ENCODE measurements at places on chromosomes 5 and 9.

DNA sequence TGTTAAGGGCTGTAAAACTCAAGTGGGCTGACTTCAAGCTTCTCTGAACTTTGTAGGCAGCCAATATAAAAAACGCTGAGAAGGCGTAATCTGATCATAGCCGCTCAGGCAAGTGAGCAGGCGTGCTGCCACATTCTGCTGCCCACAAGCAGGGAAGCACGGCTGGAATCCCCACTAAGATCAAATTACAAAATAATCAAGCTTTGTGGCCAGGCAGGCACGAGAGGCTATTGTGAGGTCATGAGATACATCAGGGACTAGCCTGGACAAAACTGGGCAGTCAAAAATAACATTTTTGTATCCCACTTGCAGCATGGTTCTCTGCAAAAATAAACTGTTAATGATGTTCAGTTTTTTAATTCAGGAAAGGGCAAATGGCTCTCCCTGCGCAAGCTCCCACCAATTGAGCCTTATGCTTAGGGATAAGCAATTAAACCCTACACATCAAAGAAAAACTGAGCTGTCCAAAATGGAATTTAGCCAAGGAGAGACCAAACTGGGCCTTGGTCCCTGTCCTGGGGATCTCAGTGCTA lies 64.0 kb downstream of the POU5F2 start:
- peak; percentile 68 for DNase-seq

DNA sequence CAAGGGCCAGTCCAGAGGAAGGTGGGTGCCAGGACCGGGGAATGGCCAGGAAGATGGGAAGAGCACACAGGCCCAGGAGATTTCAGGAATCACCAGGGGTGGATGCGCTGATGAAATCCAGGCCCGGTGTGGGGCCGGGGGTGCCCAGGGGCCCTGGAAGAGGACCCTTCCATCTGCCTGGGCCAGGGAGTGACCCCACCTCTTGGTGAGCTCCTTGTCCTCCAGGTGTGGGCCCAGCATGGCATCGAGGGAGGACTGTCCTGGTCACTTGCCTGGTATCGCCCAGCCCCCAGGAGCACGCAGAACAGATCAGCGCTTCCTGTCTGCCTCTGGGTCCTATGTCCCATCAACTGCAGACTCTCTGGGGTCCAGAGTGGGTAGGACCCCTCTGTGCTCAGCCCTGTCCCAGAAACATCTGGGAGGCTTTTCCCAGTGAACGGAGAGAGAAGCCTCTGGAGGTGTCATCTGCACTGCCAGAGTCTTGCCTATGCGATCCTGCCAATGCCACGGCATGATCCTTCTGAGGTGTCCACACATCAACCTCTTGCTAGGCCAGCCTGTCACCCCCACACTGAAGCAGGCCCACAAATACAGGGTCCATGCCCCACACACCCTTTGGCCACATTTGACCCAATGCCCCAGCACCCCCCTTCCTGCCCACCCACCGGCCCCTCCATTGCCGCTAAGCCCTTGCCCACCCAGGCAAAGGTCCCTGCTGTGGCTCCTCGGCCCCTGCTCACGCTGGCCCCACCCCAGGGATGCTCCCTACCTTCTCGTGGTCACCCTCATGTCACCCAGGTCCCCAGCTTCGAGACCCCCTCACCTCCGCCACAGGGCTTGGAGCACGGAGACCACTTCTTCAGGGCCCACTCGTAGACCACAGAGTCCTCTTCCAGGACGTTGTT lies 67.2 kb downstream of the ZNF354C start:
- no peak for DNase-seq

DNA sequence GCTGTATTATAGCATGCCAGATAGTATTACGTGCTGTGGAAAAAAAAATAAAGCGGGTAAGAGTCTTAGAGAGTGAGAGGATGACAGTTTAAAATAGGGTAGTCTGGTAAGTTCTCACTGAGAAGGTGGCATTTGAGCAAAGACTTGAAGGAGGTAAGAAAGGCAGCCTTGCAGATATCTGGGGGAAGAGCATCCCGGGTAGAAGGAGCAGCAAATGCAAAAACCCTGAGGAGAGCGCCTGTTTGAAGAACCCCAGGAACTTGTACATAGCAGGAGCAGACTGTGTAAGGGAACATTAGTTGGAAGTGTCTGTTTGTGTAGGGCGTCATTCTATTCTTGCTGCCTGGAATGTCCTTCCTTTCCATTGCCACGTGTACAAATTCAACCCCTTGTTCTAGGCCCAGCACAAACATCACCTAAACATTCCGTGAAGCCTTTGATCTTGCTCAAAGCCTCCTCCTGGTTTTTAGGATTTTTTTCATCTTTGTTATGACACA lies 2.6 kb downstream of the AP3S1 start:
- no peak for DNase-seq

- DNase-seq, result no peak
Measured at GRCh38 chr9:121294151-121294743, 26.3 kb downstream of the GSN start.

DNA sequence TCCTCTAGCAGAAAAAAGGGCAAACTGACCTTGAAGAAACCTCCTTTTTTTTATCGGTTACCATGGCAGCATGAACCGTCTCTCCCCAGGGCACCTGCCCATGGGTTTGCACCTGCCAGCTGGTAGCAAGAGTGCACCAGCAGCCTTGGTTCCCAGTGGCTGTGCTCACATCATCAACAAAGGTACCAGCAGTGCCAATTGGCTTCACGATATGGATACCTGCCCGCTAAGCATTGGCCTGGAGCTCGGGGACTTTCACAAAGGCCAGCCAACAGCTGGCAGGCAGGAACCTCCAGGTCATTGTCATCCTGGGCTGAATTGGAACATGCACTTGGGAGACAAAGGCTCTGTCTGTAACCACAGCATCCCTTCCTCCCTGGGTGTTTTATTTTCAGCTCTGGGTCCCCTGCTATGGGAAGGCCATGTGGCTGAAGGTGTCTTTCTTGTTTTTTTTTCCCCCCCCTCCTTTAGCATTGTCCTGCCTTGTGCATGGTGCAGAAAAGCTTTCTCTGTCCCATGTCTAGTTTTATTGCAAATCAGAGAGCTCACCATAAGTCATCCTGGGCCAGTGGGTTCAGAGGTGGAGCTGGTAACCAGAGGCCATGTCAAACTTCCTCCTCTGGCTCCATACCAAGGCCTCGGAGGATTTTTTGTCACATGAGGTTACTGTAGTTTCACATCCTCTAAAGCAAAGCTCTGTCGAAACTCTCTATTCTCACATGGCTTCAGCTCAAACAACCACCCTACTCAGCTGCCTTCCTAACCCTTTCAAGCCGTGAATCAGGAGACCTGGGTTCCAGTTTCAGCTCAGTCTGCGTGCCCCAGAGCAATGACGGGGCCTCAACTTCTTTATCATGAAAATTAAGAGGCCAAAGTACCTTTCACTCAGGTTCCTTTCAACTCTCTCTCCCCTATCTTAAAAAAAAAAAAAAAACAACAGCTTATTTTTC lies 145.5 kb upstream of the MAP3K1 start:
- DNase-seq, result no peak

DNA sequence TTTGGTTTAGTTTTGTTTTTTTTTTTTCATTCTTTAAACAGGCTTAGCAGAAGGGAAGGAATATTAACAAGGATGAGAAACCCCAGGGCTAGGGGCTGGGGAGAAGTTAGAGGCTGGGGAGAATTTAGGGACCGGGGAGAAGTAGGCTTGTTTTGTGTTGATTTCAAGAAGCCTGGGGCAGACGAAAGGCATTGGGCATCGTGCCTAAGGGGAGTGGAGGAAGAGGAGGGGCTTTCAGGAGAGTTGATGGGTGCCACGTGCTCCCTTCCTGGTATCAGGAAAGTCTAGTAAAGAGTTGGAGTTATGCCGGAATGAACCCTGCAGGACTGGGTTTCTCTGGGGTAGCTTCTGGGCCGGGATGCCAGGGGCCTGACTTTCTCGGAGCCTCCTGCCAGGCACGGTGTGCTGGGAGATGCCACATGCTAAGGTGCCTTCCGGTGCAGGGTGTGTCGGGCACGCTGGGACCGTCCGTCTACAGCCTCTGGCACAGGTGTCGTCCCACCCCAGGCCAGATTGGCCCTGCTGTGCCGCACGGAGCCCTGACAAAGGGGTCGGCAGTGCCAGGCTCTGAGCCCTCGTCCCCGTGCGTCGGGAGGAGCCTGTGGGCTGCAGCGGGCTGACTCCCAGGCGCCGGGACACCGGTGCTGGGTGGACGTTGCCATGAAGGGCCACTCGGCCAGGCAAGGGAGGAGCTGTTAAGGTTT lies 159.9 kb downstream of the OLFM1 start:
- DNase-seq, result no peak

GRCh38 chr5:58071566-58071965 lies 388.3 kb downstream of the PLK2 start:
- DNase-seq, result no peak

GRCh38 chr5:78753093-78753531 lies 104.5 kb upstream of the LHFPL2 start:
- DNase-seq, result no peak

DNA sequence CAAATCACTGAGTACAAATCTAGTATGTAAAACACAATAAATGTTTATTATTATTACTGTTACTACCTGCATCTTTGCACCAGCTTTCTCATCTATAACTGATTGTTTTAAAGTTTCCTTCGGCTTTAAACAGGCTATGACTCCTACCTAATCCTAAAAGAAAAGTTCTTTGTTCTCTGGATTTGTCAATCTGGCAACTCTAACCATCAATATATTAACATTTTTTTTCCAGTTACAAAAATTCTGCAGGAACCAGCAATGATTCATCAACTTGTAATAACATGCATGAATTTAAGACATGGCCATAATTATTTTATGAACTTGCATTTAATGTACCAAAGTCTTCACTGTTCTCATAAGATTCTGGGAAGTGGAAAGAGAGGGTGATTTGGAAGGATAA lies 228.5 kb downstream of the PIK3R1 start:
- DNase-seq, result no peak

DNA sequence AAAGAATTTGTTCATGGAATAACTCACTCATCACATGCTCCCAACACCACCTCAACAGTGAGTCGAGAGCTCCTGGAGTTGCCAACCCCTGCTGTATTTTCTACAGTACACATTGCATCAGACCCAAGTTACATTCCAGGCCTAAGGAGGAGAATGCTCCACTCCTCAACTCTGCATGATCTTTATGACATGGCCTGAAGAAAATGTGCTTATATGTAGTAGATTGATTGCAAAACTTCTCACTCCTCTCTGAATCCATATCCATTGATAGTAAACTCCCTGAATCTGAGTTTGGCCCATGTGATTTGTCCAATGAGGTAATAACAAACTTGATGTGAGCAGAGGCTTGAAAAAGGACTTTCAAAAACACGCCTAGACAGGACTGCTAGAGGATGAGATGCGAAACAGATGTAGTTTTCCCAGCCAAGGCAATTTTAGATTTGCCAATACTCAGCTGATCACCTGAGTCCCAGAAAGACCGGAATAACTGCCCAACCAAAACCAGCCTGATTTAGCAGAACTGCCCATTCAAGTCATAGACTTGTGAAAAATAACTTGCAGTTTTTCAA lies 29.0 kb upstream of the PAPPA start:
- DNase-seq, result no peak
